ENCODE measurements at places on chromosomes 6 and 20. TPM values are rescaled to one million over a fixed set of nuclear protein-coding genes. Genes with fewer than 3 reads are reported as not detected.

The GJA1 gene
- not detected for total RNA-seq

The HCK gene
- 0.15 TPM for total RNA-seq

The VIP gene
- not detected for total RNA-seq

The BTN3A1 gene
- total RNA-seq, result 35.1 TPM

The SLC4A11 gene
- total RNA-seq, result 2.0 TPM

The PTPRT gene
- not detected for total RNA-seq

The FOXC1 gene
- total RNA-seq, result not detected

The LY6G6C gene
- total RNA-seq, result not detected

The XKR7 gene
- total RNA-seq, result 0.03 TPM

The STMND1 gene
- 0.37 TPM for total RNA-seq

The IL17A gene
- total RNA-seq, result 141 TPM

The SPEF1 gene
- total RNA-seq, result 0.24 TPM

Measured in activated T-helper 17 cell treated with anti-CD3 and anti-CD28 coated beads, Interleukin-2, amount 50 U/mL, for 72 hours (primary cell).